ENCODE measurements at places on chromosomes 5 and 9. TPM values are rescaled to one million over a fixed set of nuclear protein-coding genes. Genes with fewer than 3 reads are reported as not detected.

Gene WDR38
- not detected for total RNA-seq

Gene HTR1A
- not detected for total RNA-seq

Gene DMRT3
- 1.2 TPM for total RNA-seq

Gene TEK
- total RNA-seq = 26.0 TPM
